ENCODE measurements at places on chromosomes 2 and 18.

DNA sequence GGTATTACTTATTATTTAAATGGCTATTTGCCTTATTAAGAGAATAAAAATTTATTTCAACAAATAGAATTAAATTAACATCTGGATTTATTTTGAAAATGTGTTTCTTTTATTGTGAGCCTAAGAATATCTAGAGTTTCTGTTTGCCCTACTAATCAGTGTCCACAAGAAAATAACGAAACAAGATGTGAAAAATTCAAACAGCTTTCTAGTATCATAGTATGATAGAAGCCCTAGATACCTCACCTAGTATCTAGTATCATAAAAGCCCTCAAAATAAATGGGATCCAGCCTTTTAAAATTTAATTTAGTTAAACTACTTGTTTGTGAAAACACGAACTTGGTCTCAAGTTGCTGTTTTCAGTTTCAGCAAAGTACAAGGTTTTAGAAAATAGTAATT, 13.7 kb upstream of the SLC40A1 start:
- DNase-seq = no peak

GRCh38 chr18:74375999-74376398, 60.4 kb downstream of the C18orf63 start:
- peak; percentile 4 for DNase-seq

- no peak for DNase-seq
Measured at GRCh38 chr2:227719641-227720040, 1.8 kb upstream of the SLC19A3 start.

GRCh38 chr18:79733135-79733701, 53.6 kb downstream of the CTDP1 start:
- no peak for DNase-seq

DNA sequence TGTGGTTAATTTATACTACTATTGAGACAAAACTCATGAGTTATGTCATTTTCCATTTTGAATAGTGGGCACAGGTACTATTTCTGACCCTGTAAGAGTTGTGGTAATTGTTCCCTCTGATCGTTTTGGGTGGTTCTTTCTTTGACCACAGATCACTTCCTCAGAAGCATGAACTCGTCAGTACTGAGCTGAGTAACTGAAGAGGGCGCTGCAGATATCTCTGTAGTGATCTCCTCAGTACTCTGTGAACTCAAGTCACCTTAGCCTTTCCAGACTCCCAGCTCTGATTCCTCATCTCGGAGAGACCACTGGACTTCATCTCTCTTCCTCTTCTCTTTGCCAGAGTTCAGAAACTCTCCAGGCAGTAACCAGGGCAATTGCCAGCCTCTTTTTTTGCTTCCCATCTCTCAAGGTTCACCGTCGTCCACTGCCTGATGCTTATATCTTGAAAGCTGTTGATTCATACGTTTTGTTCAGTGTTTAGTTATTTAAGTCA, 9.4 kb upstream of the IL1RL1 start:
- DNase-seq = no peak

DNA sequence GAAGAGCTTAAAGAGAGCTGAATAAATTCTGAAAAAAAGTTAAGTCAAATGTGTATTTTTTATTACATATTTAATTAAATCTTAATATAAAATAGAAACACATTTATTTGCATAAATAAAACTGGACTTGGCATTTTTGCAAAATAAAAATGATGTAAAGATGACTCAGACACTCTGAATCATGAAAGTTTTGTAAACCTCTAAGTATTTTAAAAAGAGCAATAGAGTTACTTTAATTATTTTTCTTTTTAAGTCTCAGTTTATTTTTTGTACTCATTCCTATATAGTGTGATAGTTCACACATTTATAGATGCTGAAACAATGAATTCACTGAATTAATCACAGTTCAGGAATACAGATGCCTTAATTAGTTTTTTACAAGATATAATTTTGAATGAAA, 109.9 kb upstream of the DTNA start:
- DNase-seq = no peak

- DNase-seq = no peak
Measured at GRCh38 chr2:185306119-185306518, 432.5 kb upstream of the FSIP2 start.

DNA sequence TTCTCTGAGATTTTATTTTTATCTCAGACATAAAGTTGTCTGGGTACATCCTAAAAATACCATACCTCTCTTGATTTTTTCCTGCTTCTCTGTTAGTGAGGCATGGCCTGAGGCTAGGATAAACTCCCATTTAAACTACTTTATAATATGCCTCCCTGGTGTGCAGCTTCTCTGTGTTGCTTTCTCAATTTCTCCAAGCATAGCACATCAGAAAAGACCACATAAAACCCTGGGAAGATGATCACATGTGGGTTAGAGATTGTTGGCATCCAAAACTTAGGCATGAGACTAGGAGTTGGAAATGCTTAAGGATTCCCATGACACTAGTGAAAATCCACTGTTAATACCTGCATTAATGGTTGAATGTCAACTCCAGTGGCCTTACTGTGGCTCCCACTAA, 254.6 kb downstream of the RND3 start:
- no peak for DNase-seq

DNA sequence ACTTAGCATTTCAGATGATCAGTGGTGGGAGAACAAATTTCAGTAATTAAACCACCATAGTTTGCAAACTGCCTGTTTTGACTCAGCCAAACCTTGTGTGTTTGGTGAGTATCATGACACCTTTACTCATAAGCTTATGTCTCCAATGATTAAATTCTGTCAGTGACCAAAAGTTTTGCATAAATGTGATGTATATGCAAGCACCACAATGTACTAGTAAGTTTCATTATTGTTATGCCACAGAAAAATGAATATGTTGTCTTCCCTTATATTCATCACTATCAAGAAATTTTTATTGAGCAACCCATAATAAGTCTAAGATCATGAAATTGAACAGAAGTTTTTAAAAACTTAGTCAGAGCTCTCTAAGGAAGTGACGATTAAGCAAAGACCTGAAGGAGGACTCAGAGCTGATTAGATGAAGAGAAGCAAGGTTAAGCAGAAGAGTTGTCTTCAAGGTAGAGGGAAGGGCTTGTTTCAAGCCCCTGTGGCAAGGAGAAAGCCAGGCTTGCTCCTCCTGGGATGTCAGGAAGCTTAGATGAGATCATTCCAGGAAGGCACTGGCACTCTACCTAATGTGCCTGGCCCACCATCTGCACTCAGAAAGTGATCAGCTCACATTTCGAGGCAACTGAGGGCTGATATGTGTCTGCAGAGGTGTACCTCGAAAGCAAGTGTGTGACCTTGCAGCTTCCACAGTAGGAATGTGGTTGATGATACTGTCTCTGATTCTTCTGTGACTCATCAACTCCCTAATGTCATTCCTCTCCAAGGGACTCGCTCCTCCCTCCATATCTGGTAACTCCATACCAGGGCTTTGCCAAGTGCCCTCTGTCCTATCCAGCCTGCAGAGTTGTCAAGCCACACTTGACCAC, 54.7 kb downstream of the KCTD18 start:
- no peak for DNase-seq

GRCh38 chr2:68745006-68745405, 10.4 kb downstream of the ARHGAP25 start:
- DNase-seq = no peak

- DNase-seq = no peak
Measured at GRCh38 chr18:32219431-32220018, 29.7 kb downstream of the MEP1B start.

- no peak for DNase-seq
Measured at GRCh38 chr2:47155091-47155876, at the start of gene STPG4. STPG4 (minus strand) TSS chr2:47155308; CDS start chr2:47155251, 57 bp downstream.

DNA sequence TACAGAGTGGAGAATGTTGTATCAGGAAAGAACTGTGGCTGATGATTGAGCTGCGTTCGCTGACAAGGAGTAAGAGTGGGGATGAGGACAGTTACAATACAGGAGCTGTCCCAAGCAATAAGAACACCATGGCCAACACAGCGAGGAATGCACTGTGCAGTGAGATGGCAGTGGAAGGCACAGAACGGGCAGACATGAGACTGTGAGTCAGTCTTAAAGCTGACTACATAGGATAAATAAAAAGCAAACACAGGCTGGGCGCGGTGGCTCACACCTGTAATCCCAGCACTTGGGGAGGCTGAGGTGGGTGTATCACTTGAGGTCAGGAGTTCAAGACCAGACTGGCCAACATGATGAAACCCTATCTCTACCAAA, 89.8 kb downstream of the CABYR start:
- DNase-seq = no peak

- no peak for DNase-seq
Measured at GRCh38 chr2:222835143-222835822, 25.6 kb upstream of the ACSL3 start.

GRCh38 chr2:9754532-9754887, 88.8 kb upstream of the TAF1B start:
- DNase-seq = no peak

- DNase-seq = no peak
Measured at GRCh38 chr2:144834363-144834762, 314.4 kb upstream of the ZEB2 start.

GRCh38 chr2:72415241-72415661, 267.6 kb upstream of the CYP26B1 start:
- peak; percentile 88 for DNase-seq

DNA sequence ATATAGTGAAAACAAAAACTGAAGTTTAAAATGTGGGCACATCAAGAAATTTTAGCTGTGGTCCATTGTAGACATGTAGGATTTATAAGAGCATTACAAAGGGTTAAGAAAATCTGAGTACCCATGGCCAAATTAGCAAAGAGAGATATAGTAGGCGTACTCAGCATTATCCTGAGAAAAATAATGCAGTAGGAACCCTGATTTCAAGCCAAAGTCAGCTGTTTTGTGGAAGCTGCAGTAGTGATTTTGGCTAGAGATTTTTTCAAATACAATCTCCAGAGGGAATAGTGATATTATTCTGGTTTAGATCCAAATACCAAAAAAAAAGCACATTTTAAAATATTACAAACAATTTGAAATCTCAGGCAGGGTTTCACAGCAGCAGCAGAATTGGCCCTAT, 450.9 kb downstream of the FBXO15 start:
- no peak for DNase-seq

DNA sequence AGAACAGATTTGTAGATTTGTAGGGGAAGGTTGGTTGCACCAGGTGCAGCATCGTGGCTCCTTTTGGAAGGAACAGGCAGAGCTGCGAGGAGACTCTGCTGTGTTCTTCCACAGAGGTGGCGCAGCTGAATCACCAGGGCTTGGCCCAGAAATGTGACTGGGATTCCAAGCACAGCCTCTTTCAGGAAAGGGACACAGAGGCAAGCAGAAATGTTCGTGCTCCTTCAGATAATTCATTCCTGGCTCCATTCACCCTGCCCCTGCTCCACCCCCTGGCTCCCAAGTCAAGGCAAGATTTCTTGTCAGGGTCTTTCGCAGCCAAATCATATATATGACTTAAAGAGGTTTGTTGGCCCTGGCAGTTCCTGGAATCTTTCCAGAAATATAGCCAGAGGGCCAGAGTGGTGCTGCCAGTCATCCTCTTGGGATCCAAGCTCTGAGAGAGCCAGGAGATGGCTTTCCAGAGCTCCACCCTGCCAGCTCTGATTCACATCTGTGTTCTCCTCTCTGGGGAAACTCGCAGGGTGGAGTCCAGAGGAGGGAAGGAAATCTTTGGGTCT, 203.9 kb upstream of the TANK start:
- no peak for DNase-seq

- no peak for DNase-seq
Measured at GRCh38 chr2:169112841-169113240, 43.5 kb downstream of the DHRS9 start.

- DNase-seq = no peak
Measured at GRCh38 chr2:28028025-28028424, 137.5 kb downstream of the BABAM2 start.

DNA sequence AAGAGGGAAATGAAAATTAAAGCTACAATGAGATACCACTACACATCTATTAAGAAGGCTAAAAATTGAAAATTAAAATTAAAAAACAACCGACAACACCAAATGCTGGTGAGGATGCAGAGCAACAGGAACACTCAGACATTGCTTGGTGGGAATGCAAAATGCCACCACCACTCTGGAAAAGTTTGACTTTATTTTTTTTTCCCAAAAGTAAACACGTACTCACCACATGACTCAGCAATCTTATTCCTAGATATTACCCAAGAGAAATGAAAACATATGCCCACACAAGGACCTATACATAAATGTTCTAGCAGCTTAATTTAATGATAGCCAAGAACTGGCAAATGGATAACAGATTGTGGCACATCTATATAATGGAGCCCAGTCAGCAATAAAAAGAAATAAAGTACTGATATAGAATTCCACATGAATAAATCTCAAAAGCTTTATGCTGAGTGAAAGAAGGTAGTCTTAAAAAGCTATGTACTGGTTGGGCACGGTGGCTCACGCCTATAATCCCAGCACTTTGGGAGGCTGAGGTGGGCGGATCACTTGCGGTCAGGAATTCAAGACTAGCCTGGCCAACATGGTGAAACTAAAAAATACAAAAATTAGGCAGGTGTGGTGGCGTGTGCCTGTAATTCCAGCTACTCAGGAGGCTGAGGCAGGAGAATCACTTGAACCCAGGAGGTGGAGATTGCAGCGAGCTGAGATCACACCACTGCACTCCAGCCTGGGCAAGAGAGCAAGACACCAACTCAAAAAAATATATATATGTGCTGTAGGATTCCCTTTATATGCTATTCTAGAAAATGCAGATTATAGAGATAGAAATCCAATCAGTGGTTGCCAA, 4.2 kb upstream of the PROC start:
- peak; percentile 39 for DNase-seq

DNA sequence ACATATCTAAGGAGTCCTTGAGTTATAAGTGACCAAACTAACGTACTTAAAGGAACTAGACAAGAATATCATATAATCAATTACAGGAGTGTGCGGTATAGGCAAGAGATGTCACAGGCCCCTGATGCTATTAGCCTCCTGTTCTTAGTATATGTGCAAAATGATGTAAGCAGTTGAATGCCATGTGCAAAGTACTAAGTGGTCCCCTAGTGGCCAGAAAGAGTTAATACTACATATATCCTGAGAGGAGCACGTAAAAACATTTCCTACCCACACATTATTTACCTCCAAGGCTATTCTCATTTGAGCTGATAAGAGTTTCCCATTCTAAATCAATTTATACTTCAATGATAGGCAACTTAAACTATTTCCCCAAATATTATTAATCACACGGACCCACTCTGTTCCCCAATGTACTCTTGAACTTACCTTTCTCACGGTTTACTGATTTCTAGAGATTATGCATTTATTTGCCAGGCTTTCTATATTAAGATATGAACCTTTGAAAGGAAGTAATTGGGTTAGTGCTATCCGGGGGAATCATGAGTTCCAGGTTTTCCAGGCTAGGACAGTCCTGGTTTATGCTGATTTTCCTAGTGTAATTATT, 158.0 kb upstream of the KLHL14 start:
- no peak for DNase-seq

- DNase-seq = peak; percentile 92
Measured at GRCh38 chr2:186575302-186575701, 14.6 kb upstream of the ITGAV start.

DNA sequence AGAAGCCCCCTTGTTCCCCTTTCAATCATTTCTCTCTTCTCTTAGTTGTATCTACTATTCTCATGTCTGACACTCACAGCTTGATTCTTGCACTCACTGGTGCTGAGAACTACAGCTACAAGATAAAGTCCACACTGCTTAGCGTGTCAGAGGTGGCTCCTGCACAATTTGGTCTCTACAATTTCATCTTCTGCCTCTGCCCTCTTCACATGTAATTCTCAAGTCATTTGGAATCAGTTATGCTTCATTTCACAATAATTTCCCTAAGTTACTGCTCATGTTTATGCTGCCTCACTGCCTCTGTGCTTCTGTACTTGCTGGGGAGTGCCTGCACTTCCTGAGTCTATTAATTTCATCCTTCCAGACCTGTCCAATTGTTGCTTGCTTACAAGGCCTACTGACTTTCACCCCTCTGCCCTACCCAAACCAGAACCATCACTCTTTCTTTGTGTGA, 11.6 kb upstream of the NAB1 start:
- no peak for DNase-seq
